ENCODE measurements at places on chromosomes 16 and 17.

DNA sequence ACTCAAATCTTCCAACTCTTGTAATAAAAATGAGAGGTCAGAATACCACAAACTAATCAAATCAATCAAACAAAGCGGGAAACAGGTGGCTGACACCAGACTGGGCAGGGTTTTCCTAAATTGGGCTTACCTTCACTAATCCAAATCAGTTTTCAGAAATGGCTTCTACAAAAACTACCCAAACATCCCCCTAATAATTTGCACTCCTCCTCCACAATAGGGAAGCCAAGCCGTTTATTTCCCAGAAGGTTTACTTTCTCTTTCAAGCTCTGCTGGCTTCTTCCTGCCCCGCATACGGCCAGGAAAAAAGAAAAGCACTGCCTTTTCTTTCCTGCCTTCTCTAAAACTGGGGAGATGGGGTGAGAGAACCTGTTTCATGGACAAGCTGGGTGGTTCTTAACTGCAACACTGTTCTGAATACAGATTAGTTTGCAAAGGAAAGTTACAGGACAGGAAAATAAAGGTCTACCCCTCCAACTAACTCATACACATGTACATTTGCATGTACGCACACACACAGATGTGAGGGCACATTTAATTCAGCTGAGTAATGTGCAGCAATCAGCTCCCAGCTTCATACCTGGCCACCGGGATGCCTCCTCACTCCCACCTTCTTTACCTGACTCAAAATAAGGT lies 9.2 kb downstream of the STAT3 start:
- no peak for DNase-seq

DNA sequence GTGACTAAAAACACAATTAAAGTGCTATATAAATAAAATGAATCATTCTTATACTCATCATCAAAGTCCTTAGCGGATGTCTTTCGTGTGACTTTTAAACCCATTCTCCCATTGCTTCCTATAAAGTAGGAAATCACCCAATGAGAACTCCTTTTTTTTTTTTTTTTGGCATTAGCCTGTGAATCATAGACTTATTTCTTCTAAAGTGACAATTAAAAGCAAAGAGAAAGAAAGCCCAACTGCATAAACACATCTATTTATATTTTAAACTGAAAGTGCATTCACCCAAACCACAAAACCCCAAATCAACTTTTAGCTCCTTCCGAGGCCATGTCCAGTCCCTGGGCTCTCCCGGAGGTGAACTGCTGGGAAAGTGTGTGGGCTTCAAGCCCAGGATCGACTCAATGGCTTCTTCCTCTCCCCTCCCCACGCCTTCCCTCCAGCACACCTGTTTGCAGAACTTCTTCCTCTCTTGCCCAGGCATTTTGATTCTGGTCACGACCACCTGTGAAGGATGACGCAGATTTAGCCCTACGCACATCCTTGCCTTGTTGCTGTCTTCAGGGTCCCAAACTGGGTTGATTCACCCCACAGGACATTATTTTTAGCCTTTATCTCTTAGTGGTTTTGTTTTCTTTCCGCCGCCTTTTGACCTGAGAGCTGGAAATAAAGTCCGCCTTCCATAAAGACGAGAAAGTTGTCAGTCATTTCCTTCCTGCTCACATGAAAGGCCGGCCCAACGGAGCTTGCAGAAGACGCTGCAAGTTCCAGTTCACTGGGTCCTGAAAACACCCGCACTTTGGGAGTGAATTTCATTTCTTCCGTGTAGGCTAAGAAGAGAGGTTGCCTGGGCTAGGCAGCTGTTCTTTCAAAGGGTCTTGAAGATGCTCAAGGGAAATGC lies 166.8 kb downstream of the MAP2K6 start:
- no peak for DNase-seq

DNA sequence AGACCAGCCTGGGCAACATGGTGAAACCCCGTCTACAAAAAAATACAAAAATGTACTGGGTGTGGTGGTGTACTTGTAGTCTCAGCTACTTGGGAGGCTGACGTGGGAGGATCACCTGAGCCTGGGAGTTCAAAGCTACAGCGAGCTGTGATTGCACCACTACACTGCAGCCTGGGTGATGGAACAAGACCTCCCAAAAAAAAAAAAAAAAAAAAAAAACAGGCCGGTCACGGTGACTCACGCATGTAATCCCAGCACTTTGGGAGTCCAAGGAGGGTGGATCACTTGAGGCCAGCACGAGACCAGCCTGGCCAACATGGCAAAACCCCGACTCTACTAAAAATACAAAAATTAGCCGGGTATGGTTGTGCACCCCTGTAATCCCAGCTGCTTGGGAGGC lies 12.7 kb upstream of the APPBP2 start:
- DNase-seq = no peak

DNA sequence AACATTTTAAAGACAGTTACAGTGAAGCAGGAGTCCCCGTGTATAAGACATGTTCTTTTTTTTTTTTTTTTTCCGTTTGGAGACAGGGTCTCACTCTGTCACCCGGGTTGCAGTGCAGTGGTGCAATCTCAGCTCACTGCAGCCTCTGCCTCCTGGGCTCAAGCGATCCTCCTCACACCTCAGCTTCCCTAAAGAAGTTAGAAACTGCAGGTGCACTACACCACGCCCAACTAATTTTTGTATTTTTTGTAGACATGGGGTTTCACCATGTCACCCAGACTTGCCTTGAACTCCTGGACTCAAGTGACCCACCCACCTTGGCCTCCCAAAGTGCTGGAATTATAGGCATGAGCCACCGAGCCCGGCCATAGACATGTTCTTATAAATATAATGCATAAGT lies 3.0 kb downstream of the EVI2B start:
- DNase-seq = no peak

- no peak for DNase-seq
Measured at GRCh38 chr17:80650751-80651518, 106.3 kb downstream of the RPTOR start.

DNA sequence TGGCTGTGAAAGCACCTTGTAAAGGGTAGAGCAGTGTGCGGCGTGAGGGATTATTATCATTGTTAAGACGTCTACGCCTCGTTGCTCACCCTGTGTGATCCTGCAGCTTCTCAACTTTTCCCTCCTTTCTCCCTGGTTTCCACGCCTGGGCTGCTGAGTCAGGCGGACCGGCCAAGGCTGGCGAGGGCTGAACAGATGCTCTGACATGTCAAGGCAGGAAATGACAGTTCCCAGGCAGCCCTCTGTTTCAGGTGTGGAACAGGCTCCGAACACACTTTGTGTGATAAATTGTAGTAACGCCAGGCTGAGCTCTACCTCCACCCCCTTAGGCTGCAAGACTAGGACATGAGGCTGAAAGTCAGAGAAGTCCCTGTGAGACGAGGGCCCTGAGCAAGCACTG lies 46.0 kb upstream of the TBX2 start:
- DNase-seq = no peak

DNA sequence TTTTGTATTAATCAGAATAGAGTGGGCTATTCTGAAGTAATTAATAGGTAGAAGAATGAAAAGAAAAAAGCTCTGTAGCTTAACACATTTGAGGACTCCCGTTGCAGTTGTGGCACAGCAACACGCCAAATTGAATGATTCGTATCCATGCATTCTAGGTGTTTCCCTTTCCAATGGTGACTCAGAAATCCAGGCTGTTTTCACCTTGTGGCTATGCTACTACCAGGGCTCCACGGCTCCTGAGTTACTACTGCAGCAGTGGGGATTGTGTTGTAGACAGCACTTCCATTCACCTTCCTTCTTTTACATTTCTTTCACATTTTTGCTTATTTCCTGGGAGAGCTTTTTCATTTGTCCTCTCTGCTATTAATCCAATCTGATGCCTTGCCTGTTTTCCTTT lies 1616.4 kb downstream of the CDH8 start:
- DNase-seq = no peak

DNA sequence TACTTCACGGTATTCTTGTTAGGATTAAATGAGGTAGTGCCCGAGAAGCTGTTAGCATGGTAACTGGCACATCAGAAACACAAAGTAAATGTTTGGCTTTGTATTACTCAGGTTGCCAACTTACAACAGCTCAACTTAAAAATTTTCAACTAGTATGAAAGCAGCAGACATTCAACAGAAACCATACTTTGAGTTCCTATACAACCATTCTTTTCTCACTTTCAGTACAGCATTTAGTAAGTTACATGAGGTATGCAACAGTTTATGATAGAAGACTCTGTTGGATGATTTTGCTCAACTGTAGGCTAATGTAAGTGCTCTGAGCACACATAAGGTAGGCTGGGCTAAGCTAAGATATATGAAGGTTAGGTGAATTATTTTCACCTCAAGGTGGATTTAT lies 7.7 kb downstream of the CENPN start:
- no peak for DNase-seq

- DNase-seq = no peak
Measured at GRCh38 chr16:17365591-17366298, 105.0 kb downstream of the XYLT1 start.

DNA sequence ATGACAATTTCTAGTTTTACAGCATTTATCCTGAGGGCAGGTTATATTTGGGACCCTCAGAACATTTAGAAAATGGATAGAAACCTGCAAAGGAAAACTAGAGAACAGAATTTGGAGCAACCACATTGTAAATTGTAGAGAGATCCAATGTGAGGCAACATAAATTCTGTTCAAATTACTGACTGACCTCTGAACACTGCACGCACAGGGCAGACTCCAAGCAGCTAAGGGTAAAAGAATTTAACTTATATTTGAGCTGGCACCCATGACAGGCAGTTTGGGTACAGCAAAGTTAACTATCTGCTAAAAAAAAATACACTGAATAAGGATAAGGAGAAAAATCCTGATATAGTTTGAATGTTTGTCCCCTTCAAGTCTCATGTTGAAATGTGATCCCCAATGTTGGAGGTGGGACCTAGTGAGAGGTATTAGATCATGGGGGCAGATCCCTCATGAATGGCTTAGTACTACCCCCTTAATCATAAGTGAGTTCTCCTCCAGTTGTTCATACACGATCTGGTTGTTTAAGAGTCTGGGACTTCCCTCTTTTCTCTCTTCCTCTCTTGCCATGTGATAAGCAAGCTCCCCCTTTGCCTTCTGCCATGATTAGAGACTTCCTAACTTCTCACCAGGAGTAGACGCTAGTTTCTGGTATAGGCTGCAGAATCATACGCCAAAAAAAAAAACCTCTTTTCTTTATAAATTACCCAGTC lies 75.7 kb downstream of the FBXL20 start:
- DNase-seq = no peak

DNA sequence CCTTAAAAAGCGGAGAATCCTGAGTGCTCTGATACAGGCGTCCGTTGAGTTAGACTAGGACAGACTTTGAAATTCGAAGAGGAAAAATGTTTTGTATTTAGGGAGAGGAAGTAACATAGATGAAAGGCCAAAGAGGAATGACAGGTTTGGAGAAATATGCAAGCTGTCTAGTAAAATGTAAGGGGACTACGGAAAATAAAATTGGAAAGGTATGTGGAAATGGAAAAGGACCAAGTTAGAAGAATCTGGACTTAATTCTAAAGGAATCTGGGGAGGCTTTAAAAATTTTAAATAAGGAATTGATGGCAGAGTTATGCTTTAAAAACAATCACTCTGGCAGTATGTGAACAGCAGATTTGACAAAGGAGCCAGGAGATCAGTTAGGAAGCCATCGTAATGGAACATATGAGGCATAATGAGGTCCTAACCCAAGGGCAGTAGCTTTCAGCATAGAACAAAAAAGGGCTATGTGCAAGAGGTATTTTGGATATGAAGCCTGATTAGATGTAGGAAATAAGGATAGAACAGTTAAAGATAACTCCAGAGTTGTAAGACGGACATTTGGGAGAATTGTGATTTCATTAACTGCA lies 38.3 kb downstream of the CYB561 start:
- DNase-seq = no peak
